ENCODE measurements at places on chromosomes 6 and 20. TPM values are rescaled to one million over a fixed set of nuclear protein-coding genes. Genes with fewer than 3 reads are reported as not detected.
A peak's percentile ranks its signal among the peaks of the same experiment; 100 is the strongest.

- no peak overlapping the region for H3K27ac ChIP-seq
- no peaks in the 10 kb centered on the region for H3K36me3 ChIP-seq
- no peaks in the 10 kb centered on the region for H3K4me1 ChIP-seq
- H3K4me3 ChIP-seq, result no peak overlapping the region
- no peak for DNase-seq
- H3K27me3 ChIP-seq, result no peaks in the 10 kb centered on the region
Measured at GRCh38 chr20:62994869-62995281, 11.9 kb downstream of the BHLHE23 start.

GRCh38 chr20:48482790-48483189 is 345.0 kb downstream of the PREX1 start:
- H3K4me3 ChIP-seq, result no peak overlapping the region
- no peak overlapping the region for H3K27ac ChIP-seq
- H3K36me3 ChIP-seq, result no peaks in the 10 kb centered on the region
- no peaks in the 10 kb centered on the region for H3K27me3 ChIP-seq
- no peak for DNase-seq

GRCh38 chr6:42539135-42539534 is 24.7 kb upstream of the UBR2 start:
- H3K4me3 ChIP-seq, result no peak overlapping the region
- no peaks in the 10 kb centered on the region for H3K36me3 ChIP-seq
- DNase-seq, result no peak
- no peaks in the 10 kb centered on the region for H3K27me3 ChIP-seq
- no peaks in the 10 kb centered on the region for H3K4me1 ChIP-seq
- no peak overlapping the region for H3K27ac ChIP-seq

DNA sequence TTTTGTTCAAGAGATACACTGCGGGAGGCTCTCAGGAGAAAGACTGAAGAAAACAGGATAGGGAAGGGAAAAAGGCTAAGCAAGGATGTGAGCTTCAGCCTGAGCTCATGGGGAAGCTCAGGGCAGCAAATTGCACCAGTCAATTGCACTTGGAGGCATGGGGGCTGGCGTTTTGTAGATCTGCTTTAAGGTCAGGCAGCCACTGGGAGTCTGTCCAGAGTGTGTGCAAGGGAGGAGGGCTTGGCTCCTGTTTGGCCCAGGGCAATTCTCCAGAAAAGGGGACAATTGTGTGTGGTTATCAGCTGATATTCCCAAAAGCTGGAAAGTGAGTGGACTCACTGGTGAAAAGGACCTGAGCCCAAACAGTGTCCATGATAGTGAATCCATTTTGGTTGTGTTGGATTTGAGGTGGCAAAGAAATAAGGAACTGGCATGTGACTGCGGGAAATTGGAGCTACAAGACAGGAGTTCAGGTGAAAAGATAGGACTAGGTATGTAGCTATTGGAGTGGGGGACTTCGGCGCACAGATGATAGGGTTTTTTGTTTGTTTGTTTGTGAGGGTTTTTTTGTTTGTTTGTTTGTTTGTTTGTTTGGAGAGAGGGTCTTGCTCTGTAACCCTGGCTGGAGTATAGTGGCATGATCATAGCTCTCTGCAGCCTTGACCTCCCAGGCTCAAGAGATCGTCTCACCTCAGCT is 22.3 kb upstream of the IER3 start:
- H3K27ac ChIP-seq, result no peak overlapping the region
- H3K4me3 ChIP-seq, result no peak overlapping the region
- no peaks in the 10 kb centered on the region for H3K4me1 ChIP-seq
- no peaks in the 10 kb centered on the region for H3K36me3 ChIP-seq
- no peaks in the 10 kb centered on the region for H3K27me3 ChIP-seq

DNA sequence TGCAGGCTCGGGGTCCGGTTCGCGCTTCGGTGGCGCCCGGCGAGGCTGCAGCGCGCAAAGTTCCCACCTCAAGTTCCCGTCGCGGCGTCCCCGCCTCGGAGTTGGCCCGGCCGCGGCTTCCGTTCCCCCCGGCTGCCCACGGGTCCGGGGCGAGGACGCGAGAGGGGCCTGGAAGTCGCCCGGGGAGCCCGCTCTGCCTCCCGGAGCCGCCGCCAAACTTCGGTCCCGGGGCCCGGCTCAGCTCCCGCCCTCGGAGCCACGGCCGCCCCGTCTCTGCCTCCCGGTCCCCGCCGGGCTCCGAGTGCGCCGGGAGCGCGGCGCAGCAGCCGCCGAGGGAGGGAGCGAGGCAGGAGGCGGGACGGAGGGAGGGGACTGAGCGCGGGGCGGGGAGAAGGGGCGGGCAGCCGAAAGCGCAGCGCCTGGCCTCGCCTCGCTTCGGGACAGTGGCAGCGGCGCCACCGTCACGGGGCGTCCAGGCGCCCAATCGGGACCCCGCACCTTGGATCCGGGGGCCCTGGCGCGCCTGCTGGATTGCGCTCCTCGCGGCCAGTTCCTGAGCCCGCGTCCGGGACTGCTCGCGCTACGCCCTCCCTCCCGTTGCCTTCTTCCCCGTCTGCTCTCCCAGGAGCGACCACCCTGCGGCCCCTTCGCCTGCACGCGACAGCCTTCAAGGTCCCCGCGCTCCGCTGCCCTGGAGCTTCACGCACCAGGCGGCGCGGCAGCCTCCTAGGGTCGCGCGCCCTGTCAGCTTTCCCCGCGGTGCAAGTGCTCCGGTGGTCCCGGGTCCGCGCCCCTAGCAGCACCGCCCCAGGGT is at the start of gene KCNG1:
Gene KCNG1, minus strand, starts transcription at position 305 of the 814 bp plus-strand sequence. CDS start 12,769 bp downstream, outside the sequence.
- H3K4me1 ChIP-seq, result peaks cover 13% of the 10 kb centered on the region
- no peak within 1 kb of the TSS for H3K27ac ChIP-seq
- H3K4me3 ChIP-seq, result peak within 1 kb of the TSS; percentile 73

DNA sequence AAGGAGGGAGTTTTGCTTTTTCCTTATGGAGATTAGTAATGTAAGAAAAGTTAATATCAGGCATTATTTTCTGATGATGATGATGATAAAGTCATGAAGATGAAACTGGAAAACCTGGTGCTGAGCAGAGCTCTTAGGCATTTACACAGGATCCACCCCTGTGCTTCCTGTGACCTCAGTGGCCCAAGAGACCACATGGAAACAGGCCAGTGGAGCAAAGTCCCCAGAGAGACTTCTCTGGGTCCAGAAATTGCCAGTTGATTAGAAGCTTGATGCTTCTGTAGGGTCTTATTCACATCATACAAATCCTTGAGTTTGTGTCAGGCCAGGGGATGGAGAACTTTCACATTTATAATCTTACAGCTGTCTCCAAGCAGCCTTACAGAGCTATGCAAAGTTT is 46.1 kb downstream of the SLC13A3 start:
- H3K27me3 ChIP-seq, result no peaks in the 10 kb centered on the region
- H3K27ac ChIP-seq, result no peak overlapping the region
- no peak for DNase-seq
- H3K36me3 ChIP-seq, result no peaks in the 10 kb centered on the region
- no peaks in the 10 kb centered on the region for H3K4me1 ChIP-seq

GRCh38 chr6:146896062-146896813 is 297.5 kb downstream of the ADGB start:
- H3K4me3 ChIP-seq, result no peak overlapping the region
- DNase-seq, result no peak
- no peak overlapping the region for H3K27ac ChIP-seq
- no peaks in the 10 kb centered on the region for H3K36me3 ChIP-seq

DNA sequence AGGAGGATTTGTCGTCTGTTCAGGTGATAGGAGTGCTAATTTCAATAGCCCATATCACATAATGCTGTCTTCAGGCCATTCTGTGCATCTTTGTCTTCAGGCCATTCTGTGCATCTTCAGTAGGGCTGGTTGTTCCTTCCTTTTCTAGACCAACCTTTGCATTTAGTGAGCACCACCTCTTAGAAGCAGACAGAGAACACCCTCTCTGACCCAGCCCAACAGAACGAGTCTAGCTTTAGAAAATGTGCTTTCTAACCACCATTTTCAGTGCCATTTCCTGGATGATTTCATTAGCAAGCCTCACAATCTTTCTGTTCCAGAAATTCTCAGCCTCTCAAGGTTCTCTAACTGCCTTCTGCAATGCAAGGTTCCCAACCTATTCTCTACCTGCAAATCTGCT is 215.3 kb upstream of the KCNQ5 start:
- H3K36me3 ChIP-seq, result no peaks in the 10 kb centered on the region
- H3K27me3 ChIP-seq, result no peaks in the 10 kb centered on the region
- no peak for DNase-seq
- no peak overlapping the region for H3K27ac ChIP-seq
- H3K4me1 ChIP-seq, result no peaks in the 10 kb centered on the region

GRCh38 chr20:17624551-17625245 is 54.8 kb downstream of the DSTN start:
- H3K27ac ChIP-seq, result no peak overlapping the region
- no peaks in the 10 kb centered on the region for H3K4me1 ChIP-seq
- no peaks in the 10 kb centered on the region for H3K36me3 ChIP-seq
- no peaks in the 10 kb centered on the region for H3K27me3 ChIP-seq
- DNase-seq, result peak; percentile 39
- H3K4me3 ChIP-seq, result no peak overlapping the region

CDH22 gene
- not detected for total RNA-seq

ENPP3 gene
- total RNA-seq, result 25.9 TPM

Measured in Peyer's patch (tissue), 4 donors.